ENCODE measurements at places on chromosomes 6 and 20.

GRCh38 chr6:136779682-136780081 lies 12.6 kb downstream of the MAP3K5 start:
- no peak for DNase-seq

DNA sequence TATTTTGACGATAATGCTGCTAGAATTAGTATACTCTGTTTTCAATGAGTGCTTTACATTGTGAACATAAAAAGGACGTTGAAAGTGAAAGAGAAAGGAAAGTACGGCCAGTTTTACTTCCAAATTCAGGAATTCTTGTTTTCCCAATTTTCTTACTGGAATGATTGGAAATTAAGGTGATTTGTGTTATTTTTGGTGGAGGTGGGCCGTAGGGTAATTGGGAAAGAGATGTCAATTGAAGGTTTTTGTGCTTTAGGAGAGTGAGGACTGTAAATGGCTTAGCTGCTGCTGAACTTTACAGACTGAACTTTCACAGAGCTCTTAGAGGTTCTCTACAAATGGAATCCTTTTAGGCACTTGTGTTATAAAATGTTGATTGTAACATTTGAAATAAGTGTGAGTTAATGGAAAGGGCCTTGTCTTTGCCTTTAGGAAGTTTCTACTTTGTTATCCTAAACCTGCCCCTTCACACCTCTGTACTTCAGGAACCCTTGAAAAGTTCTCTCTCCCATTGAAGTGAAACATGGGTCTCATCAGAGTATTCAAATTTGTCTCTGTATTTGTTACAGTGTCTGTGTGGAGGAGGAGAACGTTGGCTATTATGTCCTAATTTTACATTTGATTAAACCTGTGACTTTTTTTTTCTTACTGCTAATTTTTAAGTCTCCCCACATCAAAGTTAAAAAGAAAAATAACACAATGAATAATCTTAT lies 256.4 kb downstream of the ARID1B start:
- no peak for DNase-seq

DNA sequence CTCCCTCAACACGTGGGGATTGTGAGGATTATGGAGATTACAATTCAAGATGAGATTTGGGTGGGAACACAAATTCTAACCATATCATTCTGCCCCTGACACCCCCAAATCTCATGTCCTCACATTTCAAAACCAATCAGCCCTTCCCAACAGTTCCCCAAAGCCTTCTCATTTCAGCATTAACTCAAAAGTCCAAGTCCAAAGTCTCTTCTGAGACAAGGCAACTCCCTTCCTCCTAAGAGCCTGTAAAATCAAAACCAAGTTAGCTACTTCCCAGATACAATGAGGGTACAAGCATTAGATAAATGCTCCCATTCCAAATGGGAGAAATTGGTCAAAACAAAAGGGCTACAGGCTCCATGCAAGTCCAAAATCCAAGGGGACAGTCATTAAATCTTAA lies 39.6 kb upstream of the PLAGL1 start:
- DNase-seq = no peak

DNA sequence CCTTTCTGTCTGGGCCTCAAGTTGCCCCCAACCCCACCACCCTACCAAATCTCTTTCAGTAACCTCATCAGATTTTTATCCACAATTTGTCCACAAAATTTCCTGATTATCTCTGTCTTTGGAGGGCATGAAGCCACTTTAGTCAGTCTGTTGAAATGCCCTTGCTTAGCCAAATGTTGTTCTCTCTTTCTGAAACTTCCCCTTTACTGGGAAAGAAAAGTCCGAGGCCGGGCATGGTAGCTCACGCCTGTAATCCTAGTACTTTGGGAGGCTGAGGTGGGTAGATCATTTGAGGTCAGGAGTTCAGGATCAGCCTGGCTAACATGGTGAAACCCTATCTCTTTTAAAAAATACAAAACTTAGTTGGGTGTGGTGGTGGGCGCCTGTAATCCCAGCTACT lies 33.8 kb downstream of the TOMM6 start:
- no peak for DNase-seq

- DNase-seq = no peak
Measured at GRCh38 chr6:398558-399078, 7.1 kb downstream of the IRF4 start.

DNA sequence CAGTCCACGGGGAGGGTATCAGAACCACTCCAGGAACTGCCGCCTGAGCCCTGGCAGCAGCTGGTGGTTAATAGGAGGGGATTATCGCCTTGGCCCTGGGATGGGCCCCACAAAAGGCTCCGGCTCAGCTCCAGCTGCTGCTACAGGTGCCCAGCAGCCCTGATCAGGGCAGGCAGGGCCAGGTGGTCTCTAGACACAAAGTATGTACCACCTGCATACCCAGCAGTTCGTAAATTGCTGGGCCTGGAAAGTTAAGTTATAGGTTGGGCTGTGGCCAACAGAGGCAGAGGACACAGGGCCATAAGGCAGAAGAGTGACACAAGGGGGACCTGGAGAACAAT lies 35.1 kb downstream of the RRBP1 start:
- DNase-seq = peak; percentile 5

GRCh38 chr6:111534231-111534751 lies 51.3 kb upstream of the REV3L start:
- no peak for DNase-seq

DNA sequence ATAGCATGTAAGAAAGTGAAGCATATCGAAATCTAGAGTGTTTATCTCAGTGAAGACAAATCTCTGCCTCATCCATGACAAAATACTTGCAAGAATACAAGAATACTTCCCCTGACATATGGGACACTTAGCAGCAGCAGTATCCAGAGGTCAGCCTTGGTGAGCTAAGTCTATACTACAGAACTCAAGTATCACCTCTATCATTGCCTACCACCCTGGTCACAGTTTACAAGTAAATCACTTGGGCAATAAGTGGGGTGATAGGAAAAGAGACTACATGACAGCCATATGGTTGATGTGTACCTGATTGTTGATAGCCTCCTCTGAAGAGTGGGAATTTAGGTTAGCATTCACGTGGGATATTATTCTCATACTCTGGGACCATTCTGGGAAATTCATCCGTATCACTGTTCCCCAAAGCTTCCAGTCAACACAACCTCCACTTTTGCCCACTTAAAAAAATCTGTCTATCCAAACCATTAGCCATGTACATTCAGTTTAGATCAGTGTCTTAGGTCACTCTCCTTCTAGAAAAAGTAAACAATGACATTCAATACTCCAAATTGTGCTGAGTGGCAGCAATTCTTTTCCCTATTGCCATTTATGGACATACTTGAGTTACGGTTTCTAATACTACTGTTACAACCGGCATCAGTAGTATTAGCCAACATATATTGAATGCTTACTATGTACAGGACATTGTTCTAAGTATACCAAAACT lies 118.2 kb upstream of the PRSS16 start:
- DNase-seq = no peak

GRCh38 chr6:143110572-143110971 lies 49.9 kb downstream of the AIG1 start:
- DNase-seq = no peak

GRCh38 chr6:19128701-19129100 lies 708.5 kb upstream of the ID4 start:
- no peak for DNase-seq

GRCh38 chr20:1119128-1119505 lies 715 bp downstream of the PSMF1 start:
- no peak for DNase-seq

DNA sequence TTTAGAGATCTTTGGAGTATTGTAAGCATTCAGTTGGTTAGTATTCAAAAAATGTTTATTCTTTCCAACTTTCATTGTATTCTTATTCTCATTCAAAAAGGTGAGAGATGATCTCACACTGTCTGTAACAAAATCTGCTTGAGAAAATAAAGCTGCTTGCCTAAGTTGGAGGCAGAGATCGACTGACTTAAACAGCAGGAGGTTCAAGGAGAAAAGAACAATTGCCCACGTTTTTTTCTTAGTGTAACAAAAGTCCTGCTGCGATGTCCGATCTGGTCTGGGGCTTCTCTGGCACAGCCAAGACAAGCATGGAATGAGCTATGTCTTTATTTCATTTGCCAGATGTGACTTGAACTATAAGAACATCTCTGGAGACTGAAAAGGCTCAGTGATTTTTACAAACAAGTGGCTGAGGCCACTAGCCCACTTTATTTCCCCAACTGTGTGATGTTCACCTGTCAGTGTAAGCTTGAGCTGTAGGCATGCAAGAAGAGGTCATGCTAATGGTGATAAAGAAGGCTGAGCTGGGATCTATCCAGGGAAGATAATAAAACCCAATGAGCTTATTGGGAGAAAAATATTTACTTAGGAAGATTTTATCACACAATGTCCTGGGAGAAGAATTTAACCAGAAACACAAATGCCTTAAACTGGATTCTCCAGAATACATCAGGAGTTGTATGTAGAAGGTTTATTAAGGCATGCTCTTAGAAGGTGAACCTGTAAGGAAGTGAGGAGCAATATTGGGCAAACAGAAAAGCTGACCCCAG lies 580.1 kb upstream of the BTBD3 start:
- no peak for DNase-seq

DNA sequence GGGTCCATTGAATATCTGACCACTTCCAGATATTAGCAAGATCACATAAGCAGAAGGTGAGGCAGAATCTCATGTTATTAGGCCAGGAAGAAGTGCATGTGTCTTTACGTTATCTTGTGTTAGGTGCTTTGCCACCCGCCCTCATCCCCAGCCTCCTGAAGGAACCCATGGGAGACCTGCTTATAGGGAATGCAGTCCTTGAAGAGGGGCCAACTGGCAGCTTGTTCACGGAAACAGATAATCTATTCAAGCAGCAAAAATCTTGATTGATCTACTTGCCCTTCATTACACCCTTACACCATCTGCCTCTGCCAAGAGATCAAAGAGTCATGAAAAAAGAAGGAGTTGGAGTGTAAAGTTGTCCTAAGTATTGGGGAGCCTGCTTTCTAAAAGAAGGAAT lies 576.4 kb downstream of the HTR1B start:
- DNase-seq = no peak

- no peak for DNase-seq
Measured at GRCh38 chr20:57272883-57273535, 6.6 kb upstream of the BMP7 start.

DNA sequence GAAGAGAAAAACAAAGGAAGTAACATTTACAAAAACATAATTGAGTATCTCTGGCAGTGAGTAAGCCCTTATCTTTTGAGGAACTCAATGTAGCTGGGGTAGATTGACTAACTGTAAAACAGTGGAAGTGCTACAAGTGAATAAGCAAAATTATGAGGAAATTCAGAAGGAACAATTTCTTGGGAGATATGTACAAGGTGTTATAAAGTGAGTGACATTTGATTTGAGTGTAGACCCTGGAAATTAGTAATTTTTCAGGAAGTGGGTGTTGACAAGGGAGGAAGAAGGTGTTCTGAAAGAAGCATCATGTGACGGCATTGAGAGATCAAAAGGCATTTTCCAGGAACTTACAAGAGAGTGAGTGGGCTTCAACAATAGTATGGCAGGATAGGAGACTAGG lies 22.2 kb downstream of the XRN2 start:
- DNase-seq = no peak

DNA sequence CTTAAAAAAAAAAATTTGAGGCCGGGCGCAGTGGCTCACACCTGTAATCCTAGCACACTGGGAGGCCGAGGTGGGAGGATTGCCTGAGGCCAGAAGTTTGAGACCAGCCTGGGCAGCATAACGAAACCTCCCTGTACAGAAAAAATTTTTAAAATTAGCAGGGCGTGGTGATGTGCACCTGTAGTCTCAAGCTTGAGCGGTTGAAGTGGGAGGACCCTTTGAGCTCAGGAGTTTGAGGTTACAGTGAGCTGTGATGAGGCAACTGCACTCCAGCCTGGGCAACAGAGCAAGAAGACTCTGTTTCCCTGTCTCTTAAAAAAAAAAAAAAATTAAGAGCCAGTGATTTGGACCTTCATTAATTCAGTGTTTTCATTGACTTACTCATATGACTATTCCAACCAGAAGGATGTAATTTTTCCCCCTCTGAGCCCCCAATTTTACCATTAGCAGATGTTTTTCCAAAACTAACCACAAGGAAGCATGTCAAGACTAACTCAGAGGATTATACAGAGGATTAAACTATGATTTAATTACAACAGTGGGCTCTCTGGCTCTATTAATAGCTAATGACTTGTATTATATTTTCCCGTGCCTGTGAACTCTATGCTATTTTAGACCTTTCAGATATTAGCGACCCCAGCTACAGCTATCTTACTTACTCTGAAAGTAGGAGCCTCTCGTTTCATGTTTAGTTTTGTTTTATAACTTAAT lies 75.1 kb downstream of the ARID1B start:
- DNase-seq = no peak

- no peak for DNase-seq
Measured at GRCh38 chr6:26321005-26321404, 44.0 kb upstream of the BTN3A2 start.

- no peak for DNase-seq
Measured at GRCh38 chr6:42338744-42339222, 112.9 kb downstream of the TRERF1 start.

DNA sequence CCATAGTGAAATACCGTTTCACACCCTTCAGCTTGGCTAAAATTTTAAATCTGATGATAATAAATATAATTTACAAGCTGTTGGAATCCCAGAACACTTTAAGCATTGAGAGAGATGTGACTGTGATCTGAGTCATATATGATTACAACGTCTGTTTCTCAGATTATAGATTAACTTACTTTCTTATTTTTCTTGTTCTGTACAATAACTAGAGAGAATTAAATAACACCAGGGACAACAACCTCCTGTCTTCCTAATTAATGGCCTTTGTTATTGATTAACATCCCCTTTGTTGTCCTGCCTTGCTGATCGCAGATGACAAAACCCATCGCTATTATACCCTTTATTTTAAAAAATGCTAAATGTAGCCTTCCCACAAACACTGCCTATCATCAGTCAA lies 87.8 kb upstream of the EZR start:
- DNase-seq = no peak

GRCh38 chr6:45758787-45759471 lies 256.7 kb downstream of the CLIC5 start:
- DNase-seq = no peak

DNA sequence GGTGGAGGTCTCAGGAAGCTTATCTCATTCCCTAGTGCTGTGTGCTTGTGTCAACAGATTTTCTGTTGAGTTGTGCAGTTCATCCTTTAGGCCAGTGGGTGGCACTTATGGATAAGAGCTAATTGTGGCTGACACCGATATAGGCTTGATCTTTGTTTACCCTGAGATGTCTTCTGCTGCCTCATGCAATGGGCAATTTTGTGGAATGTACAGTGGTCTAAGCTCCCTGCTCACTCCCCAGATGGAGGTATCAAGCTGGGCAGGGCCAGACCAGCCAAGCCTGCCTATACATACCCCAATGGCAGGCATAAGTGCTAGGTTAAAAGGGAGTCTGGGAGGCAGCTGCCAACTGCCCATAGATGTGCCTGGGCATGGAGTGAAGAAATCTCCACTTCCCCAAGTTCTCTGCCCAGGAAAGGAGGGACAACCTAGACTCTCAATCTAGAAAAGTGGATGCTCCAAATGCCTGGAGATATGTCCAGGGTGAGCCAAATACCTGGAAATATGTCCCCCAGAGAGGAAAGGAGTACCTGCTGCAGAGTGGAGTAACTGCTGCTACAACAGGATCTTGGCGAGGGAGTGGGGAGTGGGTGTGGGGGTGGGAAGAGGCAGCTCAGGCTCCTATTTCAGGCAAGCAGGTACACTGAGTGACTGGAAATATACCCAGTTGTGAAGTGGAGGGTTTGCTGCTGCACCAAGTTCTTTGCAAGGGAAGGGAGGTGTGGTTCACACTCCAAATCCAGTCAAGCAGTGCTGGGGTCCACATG lies 53.2 kb upstream of the ARG1 start:
- DNase-seq = peak; percentile 43

Measured in activated CD8-positive, alpha-beta memory T cell treated with anti-CD3 and anti-CD28 coated beads, Interleukin-2, amount 50 U/mL, for 4 hours (primary cell).